SJSA1 (cell line): ENCODE measurements at places on chromosomes 1 and 21. TPM values are rescaled to one million over a fixed set of nuclear protein-coding genes. Genes with fewer than 3 reads are reported as not detected.

- peaks cover 32% of the 10 kb centered on the region for H3K4me1 ChIP-seq
- no peaks in the 10 kb centered on the region for H3K36me3 ChIP-seq
- H3K4me3 ChIP-seq: no peak overlapping the region
Measured at GRCh38 chr1:246317332-246318035, 189.6 kb downstream of the SMYD3 start.

- H3K4me3 ChIP-seq: no peak overlapping the region
- no peak overlapping the region for H3K27ac ChIP-seq
- peak; percentile 20 for DNase-seq
Measured at GRCh38 chr1:11918799-11919519, 7.3 kb downstream of the KIAA2013 start.

GRCh38 chr1:177907000-177907399, 62.9 kb downstream of the SEC16B start:
- no peak overlapping the region for H3K27ac ChIP-seq
- H3K36me3 ChIP-seq: no peaks in the 10 kb centered on the region
- no peak for DNase-seq

PLEKHN1 gene
- 0.34 TPM in 1 of 2 replicates, not detected in the other for total RNA-seq

DNA sequence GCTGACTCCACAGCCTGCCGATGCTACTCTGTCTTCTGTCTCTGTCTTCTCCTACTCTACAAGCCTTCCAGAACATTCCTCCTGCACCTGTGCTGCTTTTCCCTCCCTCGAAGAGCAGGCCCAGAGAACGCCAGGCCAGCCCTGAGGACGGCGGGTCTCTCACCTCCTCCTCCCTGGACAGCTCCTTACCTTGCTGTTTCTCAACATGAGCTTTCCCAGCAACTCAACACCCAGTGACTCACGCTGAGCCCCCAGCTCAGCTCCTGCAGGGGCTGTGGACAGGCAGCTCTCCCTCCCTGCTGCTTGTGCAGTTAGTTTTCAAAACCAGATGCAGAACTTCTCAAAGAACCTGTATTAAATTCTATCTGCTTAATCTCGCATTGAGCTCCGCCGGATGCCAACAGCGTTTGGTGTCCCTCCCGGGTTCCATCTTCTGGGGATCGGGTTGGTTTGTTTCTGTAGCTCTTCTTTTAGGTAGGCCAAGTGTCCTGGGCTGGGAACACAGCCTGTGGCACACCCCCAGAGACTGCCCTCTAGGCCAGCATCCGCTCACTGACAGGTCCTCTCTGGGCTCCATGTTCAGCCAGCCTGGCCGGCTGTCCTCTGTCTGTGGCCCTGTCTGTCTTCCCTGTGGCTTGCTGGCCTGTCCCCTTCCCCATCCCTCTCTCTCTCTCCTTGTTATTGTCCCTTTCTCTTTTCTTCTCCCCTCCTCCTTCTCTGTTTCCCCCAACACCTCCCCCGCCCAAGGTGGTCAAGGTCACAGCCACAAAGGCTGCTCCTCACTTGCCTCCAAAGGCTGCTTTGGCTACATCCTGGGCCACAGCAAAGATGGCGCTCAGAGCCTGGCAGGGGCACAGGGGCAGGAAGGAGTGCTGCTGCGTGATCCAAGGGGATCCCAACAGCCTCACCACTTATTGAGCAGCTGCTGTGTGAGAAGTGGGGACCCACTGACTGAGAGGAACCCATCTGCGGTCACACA, 391.0 kb downstream of the MATN1 start:
- no peaks in the 10 kb centered on the region for H3K4me1 ChIP-seq
- no peak for DNase-seq
- H3K27ac ChIP-seq: no peak overlapping the region
- H3K27me3 ChIP-seq: no peaks in the 10 kb centered on the region
- no peak overlapping the region for H3K4me3 ChIP-seq
- no peaks in the 10 kb centered on the region for H3K36me3 ChIP-seq

DNA sequence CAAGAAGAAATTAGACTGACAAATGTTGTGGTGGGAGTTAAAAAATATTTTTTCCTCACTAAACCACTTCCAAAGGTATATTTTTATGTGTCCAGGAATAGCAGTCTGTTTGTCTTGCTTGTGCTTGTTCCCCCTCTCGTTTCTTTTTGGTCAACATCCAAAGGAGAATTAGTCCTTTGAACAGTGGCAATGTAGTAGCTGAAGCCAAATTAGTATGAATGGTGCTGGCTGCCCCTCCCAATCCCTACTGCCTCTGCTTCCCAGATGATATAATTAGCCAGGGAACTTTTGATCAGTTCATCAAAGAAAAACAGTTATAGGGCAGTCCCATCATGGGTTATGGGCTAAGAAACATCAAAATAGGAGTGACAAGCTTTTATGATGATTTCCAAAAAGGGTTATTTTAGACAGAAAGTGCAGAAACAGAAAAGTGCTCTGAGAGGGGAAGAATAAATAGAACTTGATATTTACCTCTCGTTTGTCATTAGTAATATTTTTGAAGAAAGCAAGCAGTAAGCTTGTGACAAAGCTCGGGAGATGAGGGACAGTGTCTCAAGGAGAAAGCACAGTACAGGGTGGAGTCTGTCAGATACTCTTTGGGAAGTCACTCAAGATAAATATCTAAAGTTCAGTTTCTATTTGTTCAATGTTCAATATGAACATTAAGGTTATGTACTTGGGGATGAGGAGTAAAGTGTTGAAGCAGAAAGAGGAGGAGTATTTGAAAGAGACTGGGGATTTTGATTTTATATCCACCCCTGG, 239.1 kb downstream of the HLX start:
- H3K4me1 ChIP-seq: peaks cover 16% of the 10 kb centered on the region
- H3K4me3 ChIP-seq: no peak overlapping the region
- H3K27me3 ChIP-seq: no peaks in the 10 kb centered on the region
- no peaks in the 10 kb centered on the region for H3K36me3 ChIP-seq
- H3K27ac ChIP-seq: no peak overlapping the region

DCDC2B gene
- total RNA-seq: not detected in 2 replicates

- no peak overlapping the region for H3K4me3 ChIP-seq
- H3K36me3 ChIP-seq: no peaks in the 10 kb centered on the region
- peaks cover 3% of the 10 kb centered on the region; the same call in 1 of the 2 replicates for H3K27me3 ChIP-seq
- H3K27ac ChIP-seq: no peak overlapping the region
- H3K4me1 ChIP-seq: no peaks in the 10 kb centered on the region
Measured at GRCh38 chr1:100530880-100531487, 7.0 kb upstream of the GPR88 start.

PADI4 gene
- not detected in 2 replicates for total RNA-seq

DNA sequence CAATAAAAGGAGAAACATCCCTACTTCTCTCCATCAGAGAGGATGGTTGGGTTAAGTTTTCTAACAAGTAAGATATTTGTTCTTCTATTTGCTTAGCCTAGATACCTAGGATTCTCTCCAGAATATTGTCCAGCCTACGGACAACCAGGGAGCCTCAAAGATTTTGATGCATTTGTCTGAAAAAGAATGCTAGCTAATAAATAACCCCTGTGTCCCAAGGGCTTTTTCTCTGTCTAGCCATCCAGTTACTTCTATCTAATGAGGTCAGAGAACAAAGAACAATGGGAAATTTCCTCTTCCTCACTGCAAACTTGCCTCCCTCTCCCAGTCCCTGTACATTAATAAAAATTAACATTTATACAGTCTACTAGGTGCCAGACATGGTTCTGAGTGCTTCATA, 810 bp downstream of the RGS5 start:
- peaks cover 13% of the 10 kb centered on the region for H3K4me1 ChIP-seq
- no peak overlapping the region for H3K4me3 ChIP-seq
- no peaks in the 10 kb centered on the region for H3K36me3 ChIP-seq

DNA sequence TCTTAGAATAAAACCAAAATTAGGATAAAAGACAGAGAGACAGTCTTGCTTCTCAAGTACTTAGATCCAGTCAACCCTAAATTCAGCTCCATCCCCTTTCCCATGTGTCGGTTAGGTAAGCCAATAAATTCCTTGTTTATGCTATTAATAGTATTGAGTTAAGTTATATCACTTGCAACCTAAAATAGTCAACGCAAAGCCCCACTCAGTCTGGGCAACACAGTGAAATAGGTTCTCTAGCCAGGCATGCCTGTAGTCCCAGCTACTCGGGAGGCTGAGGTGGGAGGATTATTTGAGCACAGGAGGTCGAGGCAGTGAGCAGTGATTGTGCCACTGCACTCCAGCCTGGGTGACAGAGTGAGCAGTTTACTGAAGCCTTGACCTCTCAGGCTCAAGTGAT, 14.6 kb downstream of the TAF13 start:
- H3K27ac ChIP-seq: no peak overlapping the region
- no peak overlapping the region for H3K4me3 ChIP-seq
- peaks cover 38% of the 10 kb centered on the region for H3K36me3 ChIP-seq

- H3K4me3 ChIP-seq: no peak overlapping the region
- no peak for DNase-seq
- H3K27me3 ChIP-seq: no peaks in the 10 kb centered on the region
Measured at GRCh38 chr1:26972821-26973220, 12.6 kb upstream of the KDF1 start.

GRCh38 chr1:199033661-199034060, 394.8 kb downstream of the PTPRC start:
- H3K4me1 ChIP-seq: no peaks in the 10 kb centered on the region
- H3K27ac ChIP-seq: no peak overlapping the region
- no peak for DNase-seq
- no peak overlapping the region for H3K4me3 ChIP-seq
- no peaks in the 10 kb centered on the region for H3K36me3 ChIP-seq
- H3K27me3 ChIP-seq: no peaks in the 10 kb centered on the region

TMPRSS15 gene
- total RNA-seq: not detected in 2 replicates

DNA sequence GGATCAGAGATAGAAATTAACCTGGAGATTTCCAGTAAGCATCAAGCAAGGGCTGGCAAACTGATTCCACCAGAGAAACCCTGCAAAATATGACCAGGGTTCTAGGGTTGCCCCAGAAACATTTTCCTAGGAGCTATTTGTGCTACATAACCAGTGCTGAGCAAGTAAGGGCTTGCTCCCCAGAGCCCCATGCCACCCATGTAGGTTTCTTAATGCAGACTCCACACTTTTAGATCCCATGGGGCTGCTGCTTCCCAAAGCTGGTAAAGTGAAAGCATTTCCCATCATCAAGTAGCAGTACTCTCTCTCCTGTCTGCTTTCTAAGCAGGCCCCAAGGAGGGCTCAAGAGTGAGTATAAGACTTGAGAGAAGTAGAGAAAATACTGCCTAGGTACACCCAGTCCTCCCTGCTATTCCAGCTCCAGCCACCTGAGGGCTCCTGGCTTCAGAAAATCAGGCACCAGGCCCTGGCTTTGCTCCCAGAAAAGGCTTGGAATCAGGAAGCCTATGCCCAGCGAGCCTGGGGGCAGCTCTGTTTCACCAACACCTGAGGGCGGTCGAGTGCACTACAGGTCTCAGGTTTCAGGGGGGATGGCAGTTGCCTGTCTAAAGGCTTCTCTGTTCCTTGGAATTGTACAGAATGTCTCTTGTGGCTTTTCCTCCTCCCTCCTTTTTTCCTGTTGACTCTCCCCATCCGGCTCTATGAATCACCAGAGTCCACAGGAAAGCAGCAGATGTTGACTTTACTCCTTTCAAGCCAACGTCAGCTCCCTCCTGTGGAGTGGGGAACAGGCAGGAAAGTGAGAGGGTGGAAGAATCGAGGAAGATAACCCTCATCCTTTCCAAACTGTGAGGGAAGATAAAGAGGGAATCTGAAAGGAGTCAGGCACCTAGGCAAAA, 6.2 kb upstream of the ANKRD35 start:
- no peak overlapping the region for H3K4me3 ChIP-seq
- H3K27me3 ChIP-seq: no peaks in the 10 kb centered on the region
- H3K4me1 ChIP-seq: peaks cover 28% of the 10 kb centered on the region
- H3K36me3 ChIP-seq: no peaks in the 10 kb centered on the region
- peak overlapping the region; percentile 77 for H3K27ac ChIP-seq
- DNase-seq: peak; percentile 99

- no peak for DNase-seq
- no peak overlapping the region for H3K4me3 ChIP-seq
- no peaks in the 10 kb centered on the region for H3K36me3 ChIP-seq
- H3K27ac ChIP-seq: no peak overlapping the region
- H3K4me1 ChIP-seq: no peaks in the 10 kb centered on the region
- H3K27me3 ChIP-seq: peaks cover 20% of the 10 kb centered on the region; the same call in 1 of the 2 replicates
Measured at GRCh38 chr1:119430486-119430885, 15.5 kb downstream of the HSD3B2 start.

DNA sequence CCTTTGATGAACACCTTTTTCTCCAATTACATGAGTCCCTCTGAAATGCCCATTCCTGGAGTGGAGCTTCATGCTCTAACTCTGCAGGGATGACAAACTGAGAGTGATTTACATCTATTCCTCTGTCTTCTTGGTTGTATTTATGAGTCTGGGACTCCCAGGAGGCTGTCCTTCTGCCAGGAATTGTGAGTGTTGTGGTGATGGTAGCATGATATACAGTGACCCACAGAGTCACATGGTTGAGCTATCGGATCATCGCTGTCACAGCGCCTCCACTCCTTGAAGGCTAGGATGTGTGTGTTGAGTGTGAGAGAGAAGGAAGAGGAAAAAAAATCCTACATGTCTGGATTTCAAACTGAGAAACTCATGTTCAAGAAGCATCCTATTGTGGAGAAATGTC, 163.4 kb upstream of the CACNA1E start:
- H3K27me3 ChIP-seq: peaks cover 44% of the 10 kb centered on the region
- no peaks in the 10 kb centered on the region for H3K36me3 ChIP-seq
- DNase-seq: no peak

DNA sequence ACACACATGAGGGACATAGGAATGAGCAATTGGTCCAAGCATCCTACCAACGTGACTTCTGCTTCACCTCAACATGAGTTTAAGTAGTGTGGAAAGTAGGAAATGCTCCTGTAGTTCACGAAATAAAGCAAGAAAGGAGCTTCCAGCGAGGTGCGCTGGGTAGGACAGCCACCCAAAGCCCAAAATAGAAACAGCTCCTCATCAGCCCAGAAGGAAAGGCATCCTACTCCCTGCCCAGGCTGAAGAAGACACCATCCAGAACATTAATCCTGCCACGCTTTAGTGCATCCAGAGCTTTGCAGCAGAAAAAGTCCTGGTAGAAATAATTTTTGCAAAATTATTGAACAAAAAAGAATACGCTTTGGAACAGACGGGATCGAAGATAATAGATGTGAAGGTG, 25.9 kb downstream of the CCDC185 start:
- H3K4me1 ChIP-seq: peaks cover 7% of the 10 kb centered on the region; the same call in 1 of the 2 replicates
- no peaks in the 10 kb centered on the region for H3K36me3 ChIP-seq
- no peak for DNase-seq
- no peak overlapping the region for H3K27ac ChIP-seq
- peaks cover 2% of the 10 kb centered on the region; the same call in 1 of the 2 replicates for H3K27me3 ChIP-seq
- H3K4me3 ChIP-seq: no peak overlapping the region

LIN28A gene
- total RNA-seq: not detected in 2 replicates

GOLPH3L gene
- 2.3 and 3.9 TPM in 2 replicates for total RNA-seq

SH3BGR gene
- 5.2 and 104 TPM in 2 replicates for total RNA-seq

- no peaks in the 10 kb centered on the region for H3K27me3 ChIP-seq
- H3K4me1 ChIP-seq: peaks cover 22% of the 10 kb centered on the region
- DNase-seq: no peak
- H3K27ac ChIP-seq: no peak overlapping the region
- H3K4me3 ChIP-seq: no peak overlapping the region
- H3K36me3 ChIP-seq: no peaks in the 10 kb centered on the region
Measured at GRCh38 chr1:48003741-48004531, 6.8 kb upstream of the TRABD2B start.

DIRAS3 gene
- 1.1 and 3.0 TPM in 2 replicates for total RNA-seq

CYP4A22 gene
- total RNA-seq: not detected in 2 replicates

- H3K4me1 ChIP-seq: peaks cover 32% of the 10 kb centered on the region
- no peak overlapping the region for H3K27ac ChIP-seq
- no peaks in the 10 kb centered on the region for H3K27me3 ChIP-seq
- no peak for DNase-seq
- no peak overlapping the region for H3K4me3 ChIP-seq
Measured at GRCh38 chr21:35007348-35007747, 41.8 kb downstream of the RUNX1 start.

SYNC gene
- 167 and 209 TPM in 2 replicates for total RNA-seq

- peak; percentile 31 for DNase-seq
- no peaks in the 10 kb centered on the region for H3K27me3 ChIP-seq
- H3K36me3 ChIP-seq: no peaks in the 10 kb centered on the region
Measured at GRCh38 chr21:43194303-43195120, 25.7 kb downstream of the CRYAA start.
